ENCODE measurements at places on chromosomes 13 and 19.

- peak; percentile 97 for DNase-seq
These were observed at the start of the genes ADAT3 and SCAMP4 for GRCh38 chr19:1905110-1905862. Gene ADAT3, plus strand, starts transcription at chr19:1905399. Its CDS starts 6,649 bp downstream, at chr19:1912048. Gene SCAMP4, plus strand, starts transcription at chr19:1905399. Its CDS starts 9,621 bp downstream, at chr19:1915020.

DNA sequence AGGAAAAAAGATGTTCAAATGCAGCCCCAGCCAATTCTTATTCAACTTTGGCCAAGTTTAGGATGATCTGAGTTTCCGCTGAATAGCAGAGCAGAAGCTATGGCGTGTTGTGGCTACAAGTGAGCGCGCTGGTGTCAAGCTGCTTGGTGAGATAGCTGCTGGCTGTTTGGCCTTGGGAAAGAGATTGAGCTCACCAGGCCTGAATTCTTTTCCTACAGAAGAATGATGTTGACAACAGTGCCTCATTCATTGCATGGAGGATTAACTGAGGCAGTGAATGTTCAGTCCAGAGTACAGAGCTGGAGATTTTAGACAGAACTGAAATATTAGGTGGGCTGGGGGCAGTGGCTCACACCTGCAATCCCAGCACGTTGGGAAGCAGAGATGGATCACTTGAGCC is 31.5 kb upstream of the MAP3K10 start:
- DNase-seq: no peak

GRCh38 chr13:95049772-95050171 is 251.5 kb downstream of the ABCC4 start:
- no peak for DNase-seq

DNA sequence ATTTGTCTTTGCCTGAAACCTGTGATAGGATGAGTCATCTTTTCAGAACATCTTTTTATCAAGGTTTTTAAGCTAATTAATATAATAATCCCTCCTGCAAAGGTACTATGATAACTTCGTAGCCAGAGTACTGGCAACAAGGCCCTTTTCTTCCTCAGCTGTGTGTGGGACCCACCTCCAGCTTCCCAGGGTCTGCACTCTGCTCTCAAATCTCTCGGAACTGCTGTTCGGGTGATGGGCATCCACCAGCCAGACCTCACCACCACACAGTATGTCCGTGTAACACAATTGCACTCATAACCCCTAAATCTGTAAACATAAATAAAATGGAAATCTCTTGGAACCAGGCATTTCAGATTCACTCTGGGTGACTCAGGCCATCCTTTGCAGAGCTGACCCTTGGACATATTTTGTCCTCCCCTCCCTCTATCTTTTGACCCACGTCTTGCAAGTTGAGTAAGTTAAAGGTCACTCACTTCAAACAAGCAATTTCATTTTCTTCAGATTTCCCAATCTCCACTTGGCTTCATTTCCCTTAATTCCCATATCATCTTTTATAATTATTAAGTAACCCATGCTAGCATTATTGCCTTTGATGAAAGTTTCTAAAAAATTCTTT is 29.5 kb downstream of the COL4A1 start:
- DNase-seq: no peak

GRCh38 chr13:110910013-110910890 is 4.6 kb downstream of the ANKRD10 start:
- no peak for DNase-seq

DNA sequence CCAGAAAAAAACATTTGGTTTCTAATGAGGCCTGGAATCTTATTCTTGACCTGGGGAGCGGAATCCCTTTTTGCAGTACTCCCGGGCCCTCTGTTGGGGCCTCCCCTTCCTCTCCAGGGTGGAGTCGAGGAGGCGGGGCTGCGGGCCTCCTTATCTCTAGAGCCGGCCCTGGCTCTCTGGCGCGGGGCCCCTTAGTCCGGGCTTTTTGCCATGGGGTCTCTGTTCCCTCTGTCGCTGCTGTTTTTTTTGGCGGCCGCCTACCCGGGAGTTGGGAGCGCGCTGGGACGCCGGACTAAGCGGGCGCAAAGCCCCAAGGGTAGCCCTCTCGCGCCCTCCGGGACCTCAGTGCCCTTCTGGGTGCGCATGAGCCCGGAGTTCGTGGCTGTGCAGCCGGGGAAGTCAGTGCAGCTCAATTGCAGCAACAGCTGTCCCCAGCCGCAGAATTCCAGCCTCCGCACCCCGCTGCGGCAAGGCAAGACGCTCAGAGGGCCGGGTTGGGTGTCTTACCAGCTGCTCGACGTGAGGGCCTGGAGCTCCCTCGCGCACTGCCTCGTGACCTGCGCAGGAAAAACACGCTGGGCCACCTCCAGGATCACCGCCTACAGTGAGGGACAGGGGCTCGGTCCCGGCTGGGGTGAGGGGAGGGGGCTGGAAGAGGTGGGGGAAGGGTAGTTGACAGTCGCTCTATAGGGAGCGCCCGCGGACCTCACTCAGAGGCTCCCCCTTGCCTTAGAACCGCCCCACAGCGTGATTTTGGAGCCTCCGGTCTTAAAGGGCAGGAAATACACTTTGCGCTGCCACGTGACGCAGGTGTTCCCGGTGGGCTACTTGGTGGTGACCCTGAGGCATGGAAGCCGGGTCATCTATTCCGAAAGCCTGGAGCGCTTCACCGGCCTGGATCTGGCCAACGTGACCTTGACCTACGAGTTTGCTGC is at the start of gene ICAM4:
ICAM4 (plus strand) TSS at position 153 of the 935 bp plus-strand sequence; CDS start at position 211, 58 bp downstream.
- peak; percentile 30 for DNase-seq

DNA sequence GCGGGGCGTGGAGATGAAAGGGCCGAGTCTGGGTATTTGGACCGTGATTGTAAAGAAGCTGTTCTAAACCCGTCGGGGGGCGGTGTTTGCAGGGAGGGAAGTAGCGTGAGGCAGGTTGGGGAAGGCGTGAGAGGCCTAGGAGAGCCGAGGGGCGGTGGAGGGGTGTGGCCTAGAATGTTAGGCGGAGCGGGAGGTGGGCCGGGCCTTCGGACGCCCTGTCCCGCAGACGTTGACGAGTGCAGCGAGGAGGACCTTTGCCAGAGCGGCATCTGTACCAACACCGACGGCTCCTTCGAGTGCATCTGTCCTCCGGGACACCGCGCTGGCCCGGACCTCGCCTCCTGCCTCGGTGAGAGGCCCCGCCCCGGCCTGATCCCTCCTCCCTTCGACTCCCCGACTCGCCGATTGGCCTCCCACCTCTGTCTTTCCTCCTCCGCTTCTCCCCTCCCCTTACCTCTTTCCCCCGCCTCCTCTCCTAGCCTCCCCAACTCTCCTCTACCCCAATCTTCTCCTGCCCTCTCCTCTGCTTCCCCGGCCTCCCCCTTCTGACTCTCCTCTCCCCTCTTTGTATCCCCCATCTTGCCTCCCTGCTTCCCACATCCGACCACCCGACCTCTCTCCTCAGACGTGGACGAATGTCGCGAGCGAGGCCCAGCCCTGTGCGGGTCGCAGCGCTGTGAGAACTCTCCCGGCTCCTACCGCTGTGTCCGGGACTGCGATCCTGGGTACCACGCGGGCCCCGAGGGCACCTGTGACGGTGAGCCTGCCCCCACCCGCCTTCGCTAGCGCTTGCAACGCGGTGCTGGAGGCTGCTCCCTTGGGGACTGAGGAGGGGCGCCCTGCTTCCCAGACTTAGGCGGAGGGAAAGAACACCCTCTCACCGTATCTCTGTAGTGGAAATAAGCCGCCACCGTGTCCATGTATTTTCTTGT is 12.8 kb downstream of the LTBP4 start:
- DNase-seq: peak; percentile 85

DNA sequence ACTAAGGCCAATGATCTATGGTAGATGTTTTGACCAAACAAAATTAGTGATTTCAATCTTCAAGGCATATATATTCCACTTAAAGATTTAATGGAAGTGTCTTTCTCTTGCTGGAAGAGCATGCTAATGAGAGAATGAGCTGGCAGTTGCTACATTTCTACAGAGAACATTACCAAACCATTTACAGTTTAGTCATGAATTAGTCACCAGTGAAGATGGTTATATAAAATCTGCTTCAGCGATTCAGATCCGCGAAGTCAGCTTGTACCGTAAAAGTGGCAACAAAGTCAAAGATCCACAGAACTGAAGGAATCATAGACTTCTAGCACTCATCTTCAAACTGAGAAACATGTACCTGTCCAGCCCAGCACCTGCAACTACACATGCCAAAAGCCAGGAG is 156.3 kb downstream of the SLITRK5 start:
- DNase-seq: no peak

DNA sequence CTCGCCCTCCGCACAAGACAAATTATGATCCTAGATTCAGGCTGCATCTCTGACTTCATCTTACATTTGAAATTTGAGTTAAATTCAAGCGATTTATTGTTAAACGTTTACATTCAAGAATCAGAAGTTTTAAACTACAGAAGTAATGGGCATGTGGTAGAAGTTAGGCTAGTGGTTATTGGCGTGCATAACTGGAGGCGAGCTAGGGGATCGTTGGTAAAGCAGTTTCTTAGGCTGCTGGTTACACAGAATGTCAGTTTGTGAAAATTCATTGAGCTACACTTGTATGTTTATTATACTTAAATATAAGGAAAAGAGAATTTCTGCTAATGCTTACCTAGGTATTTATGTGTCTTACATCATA is 733 bp upstream of the CDX2 start:
- no peak for DNase-seq

DNA sequence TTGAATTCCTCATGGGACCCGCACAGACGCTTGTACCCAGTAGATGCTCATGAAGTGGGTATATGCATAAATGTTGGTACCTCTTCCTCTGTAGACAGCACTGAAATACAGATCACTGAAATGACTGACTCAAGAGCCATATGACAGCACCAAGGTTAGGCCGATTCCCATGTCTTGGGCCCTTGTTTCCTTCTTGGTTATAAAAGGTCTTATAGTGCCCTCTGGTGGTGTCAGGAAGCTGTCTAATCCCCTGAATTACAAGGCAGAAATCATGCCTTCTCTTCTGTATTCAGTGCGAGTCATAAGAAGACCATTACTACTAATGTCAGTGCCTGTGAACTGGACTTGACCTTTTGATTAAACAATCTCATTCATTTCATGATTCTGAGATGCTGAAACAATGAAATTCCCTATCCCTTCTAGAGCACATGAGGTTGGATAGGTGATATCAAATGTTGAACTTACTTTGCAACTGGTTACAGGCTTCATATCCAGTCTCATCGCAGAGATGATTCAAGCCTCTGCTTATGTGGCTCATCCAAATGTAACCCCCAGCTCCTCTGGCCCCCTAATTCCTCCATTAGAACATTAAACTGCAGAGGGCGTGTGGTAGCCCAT is 59.7 kb downstream of the SPATA13 start:
- DNase-seq: peak; percentile 40

DNA sequence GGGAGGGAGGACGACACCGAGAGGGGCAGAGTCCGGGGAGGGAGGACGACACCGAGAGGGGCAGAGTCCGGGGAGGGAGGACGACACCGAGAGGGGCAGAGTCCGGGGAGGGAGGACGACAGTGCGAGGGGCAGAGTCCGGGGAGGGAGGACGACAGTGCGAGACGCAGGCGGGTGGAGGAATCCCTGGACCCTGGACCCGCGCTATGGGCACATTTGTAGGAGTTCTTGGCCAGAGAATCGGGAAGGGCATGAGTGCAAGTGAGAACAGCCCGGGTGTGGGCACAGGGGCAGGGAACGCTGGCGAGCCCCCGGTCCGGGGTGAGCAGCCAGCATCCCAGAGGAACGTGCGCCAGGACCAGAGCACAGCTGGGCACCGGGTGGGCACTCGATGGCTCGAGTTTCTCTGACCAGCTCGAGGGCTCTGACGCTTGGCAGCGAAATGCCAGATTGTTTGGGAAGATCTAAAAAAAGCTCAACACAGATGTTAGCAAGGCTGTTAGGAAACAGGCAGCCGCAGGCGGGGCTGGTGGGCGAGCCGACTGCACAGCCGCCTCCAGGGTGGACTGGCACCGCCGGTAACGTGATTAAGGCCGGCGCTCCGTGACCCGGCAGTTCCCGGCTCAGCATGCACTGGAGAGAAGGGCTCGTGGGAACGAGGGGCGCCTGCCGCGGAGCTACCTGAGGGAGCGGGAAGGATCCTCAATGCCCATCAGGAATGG is 17.9 kb upstream of the C2CD4C start:
- no peak for DNase-seq

GRCh38 chr19:15115762-15116615 is 8.8 kb downstream of the SYDE1 start:
- DNase-seq: no peak

- no peak for DNase-seq
These were observed 101.1 kb upstream of the RNF113B start for GRCh38 chr13:98278068-98278724.

DNA sequence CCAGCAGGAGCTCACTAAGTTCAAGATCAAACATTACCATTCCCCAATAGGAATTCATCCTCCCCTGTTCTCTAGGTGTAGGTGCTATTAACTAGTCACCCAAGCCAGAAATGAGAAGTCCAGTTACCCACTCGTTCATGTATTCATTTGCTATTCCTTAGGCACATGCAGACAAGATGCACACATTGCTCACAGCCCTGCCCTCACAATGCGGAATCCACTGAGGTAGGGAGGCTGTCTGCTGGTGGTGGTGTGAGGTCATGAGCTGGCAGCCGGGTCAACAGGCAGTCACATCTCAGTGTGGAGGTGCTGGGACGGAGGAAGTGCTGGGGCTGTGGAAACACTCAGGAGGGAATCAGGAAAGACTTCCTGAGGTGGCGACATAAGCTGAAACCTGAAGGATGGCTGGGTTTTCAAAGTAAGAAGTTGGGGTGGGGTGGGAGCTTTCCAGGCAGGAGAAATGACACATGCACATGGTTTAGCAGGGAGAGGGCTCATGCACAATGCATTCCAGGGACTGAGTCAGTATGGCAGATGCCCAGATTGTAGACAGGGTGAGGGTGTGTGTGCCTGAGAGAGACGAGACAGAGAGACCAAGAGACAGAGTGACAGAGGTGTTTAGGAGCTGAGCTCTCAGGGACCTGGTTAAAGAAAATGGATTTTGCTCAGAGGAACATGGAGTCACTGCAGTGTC is 117.6 kb downstream of the USP12 start:
- DNase-seq: no peak

GRCh38 chr13:48194379-48194754 is 38.6 kb upstream of the ITM2B start:
- no peak for DNase-seq

- DNase-seq: no peak
These were observed 384 bp downstream of the TRAPPC2B start for GRCh38 chr19:57363688-57364181.

DNA sequence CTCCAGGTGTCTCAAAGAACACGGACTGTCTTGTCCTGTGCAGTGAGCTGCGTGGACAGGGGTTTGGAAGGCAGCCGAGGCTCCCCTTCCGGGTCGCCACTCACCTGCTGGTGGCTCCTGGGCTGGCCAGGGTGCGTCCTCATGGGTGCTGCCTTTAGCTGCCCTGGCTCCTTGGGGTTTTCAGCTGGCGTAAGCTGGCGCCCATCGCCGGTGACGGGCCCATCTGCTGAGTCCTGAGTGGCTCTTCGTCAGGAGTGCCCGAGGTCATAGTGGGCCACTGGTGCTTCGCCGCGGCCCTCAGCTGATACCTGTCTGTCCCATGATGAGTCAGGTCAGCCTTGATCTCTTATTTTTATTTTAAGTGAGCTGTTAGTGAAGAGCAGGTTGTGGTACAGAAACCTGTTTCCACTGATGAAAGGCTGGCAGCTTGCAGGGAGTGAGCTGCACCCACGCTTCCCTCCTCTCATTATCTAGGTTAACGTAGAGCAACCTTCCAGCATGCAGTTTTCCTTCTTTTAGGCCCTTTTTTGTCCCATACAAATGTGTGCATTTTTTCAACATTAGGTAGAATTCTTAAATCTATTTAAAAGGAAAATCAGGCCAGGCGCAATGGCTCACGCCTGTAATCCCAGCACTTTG is 18.4 kb downstream of the EPN1 start:
- DNase-seq: no peak

- no peak for DNase-seq
These were observed 772 bp downstream of the SIGLEC8 start for GRCh38 chr19:51457351-51458013.
